Left lung (tissue), 14 donors: ENCODE measurements at places on chromosomes 12 and 14. TPM values are rescaled to one million over a fixed set of nuclear protein-coding genes. Genes with fewer than 3 reads are reported as not detected.
A peak's percentile ranks its signal among the peaks of the same experiment; 100 is the strongest.

The TPPP2 gene
- not detected for total RNA-seq

The JPH4 gene
- 1.3 TPM for total RNA-seq

The OS9 gene
- 282 TPM for total RNA-seq

The RNASE1 gene
- total RNA-seq = 1,326 TPM

The LALBA gene
- not detected for total RNA-seq

The SMOC1 gene
- total RNA-seq = 1.1 TPM

The GPRC5A gene
- 478 TPM for total RNA-seq

DNA sequence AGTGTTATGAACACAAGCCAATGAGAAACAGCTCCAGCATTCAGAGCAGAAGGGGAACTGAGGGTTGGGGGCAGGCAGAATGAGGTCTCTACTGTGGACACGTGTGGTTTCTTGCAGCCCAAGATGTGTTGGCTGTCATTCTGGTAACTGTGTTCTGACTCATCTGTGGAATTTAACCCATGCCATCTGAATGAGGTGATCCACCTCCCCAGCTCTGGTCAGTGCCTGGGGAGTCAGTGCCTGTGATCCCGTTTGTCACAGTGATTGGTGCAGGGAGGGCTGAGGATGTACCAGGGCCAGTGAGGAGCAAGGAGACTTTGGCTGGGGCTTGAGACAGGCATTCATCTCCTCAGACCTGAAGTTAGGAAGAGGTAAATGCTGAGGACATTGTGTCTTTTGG, 216.8 kb downstream of the MSRB3 start:
- H3K36me3 ChIP-seq = no peaks in the 10 kb centered on the region
- H3K4me1 ChIP-seq = no peaks in the 10 kb centered on the region
- no peaks in the 10 kb centered on the region for H3K27me3 ChIP-seq
- H3K4me3 ChIP-seq = no peak overlapping the region
- no peak overlapping the region for H3K27ac ChIP-seq

DNA sequence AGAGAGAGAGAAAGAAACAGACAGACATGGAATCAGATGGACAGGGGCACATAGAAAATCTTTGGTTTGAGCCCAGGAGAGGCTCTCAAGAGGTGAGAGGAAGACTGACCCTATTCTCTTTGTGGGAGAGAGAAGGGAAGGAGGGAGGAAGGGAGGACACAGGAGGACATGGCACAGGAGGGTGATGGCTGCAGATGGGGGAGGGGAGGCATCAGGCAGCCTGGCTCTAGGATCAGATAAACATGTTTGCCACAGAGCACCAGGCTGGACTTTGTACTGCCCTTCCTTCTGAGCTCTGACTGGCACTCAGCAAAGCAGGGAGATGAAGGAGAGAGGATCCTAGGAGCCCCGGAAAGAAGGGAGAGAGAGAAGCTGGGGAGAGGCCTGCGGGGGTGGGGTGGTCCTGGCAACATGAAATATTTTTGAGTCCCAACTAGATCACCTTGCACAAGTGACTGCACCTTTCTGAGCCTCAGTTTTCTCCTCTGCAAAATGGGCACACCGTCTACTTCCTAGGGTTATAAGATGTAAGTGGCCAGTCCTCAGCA, 6.1 kb downstream of the HNF1A start:
- no peaks in the 10 kb centered on the region for H3K4me1 ChIP-seq
- DNase-seq = no peak
- no peaks in the 10 kb centered on the region for H3K27me3 ChIP-seq
- H3K4me3 ChIP-seq = no peak overlapping the region

- no peak overlapping the region for H3K27ac ChIP-seq
- H3K36me3 ChIP-seq = no peaks in the 10 kb centered on the region
- no peak overlapping the region for H3K4me3 ChIP-seq
Measured at GRCh38 chr14:58484176-58484575, 56.7 kb downstream of the KIAA0586 start.

DNA sequence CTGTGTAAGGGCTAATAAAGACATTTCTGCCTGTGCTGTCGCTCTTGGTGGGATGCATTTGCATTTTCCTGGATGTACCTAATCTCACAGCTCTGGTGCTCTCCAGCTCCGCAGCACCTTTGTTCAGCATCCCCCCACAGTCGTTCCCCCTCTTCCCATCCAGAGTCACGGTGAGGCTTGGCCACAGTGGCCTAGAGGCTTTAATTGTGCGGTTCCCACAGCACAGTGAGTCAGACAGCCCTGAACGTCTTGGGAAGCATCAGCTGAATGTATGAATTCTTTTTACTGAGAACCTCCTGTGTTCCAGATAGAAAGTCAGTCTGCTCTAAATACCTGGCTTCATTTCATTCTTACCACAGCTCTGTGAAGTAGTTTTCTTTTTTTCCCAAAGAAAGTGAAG, 28.7 kb downstream of the MLXIP start:
- peak overlapping the region; percentile 21 for H3K27ac ChIP-seq
- H3K36me3 ChIP-seq = no peaks in the 10 kb centered on the region
- peaks cover 75% of the 10 kb centered on the region for H3K4me1 ChIP-seq
- H3K27me3 ChIP-seq = no peaks in the 10 kb centered on the region
- DNase-seq = no peak

GRCh38 chr12:10102322-10102721, 3.5 kb upstream of the CLEC1A start:
- no peak for DNase-seq
- H3K36me3 ChIP-seq = no peaks in the 10 kb centered on the region
- no peak overlapping the region for H3K4me3 ChIP-seq
- H3K27ac ChIP-seq = no peak overlapping the region
- peaks cover 6% of the 10 kb centered on the region for H3K4me1 ChIP-seq

- H3K4me1 ChIP-seq = peaks cover 26% of the 10 kb centered on the region
- H3K4me3 ChIP-seq = no peak overlapping the region
- no peak for DNase-seq
- peaks cover 51% of the 10 kb centered on the region for H3K27me3 ChIP-seq
- H3K27ac ChIP-seq = no peak overlapping the region
- no peaks in the 10 kb centered on the region for H3K36me3 ChIP-seq
Measured at GRCh38 chr14:58639842-58640484, 2.2 kb downstream of the DACT1 start.

DNA sequence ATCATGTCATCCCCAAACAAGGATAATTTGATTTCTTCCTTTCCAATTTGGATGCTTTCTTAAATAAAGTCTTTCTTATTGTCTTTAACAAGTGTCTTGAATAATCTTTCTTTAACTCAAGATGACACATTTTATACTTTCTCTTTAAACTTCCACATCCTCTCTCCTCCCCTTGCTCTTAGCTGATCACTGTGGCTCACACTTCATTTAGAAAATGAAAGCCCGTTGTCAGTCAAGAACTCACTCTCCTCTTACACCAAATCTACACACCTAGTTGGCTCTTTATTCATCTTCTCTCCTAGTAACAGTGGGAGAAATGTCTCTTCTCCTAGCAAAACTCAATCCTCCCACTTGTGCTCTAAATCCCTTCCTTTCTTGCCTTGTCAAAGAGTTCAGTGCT, 10.4 kb upstream of the RMST start:
- H3K27ac ChIP-seq = no peak overlapping the region
- no peaks in the 10 kb centered on the region for H3K36me3 ChIP-seq
- H3K4me1 ChIP-seq = no peaks in the 10 kb centered on the region
- no peak for DNase-seq
- H3K27me3 ChIP-seq = no peaks in the 10 kb centered on the region
- H3K4me3 ChIP-seq = no peak overlapping the region

DNA sequence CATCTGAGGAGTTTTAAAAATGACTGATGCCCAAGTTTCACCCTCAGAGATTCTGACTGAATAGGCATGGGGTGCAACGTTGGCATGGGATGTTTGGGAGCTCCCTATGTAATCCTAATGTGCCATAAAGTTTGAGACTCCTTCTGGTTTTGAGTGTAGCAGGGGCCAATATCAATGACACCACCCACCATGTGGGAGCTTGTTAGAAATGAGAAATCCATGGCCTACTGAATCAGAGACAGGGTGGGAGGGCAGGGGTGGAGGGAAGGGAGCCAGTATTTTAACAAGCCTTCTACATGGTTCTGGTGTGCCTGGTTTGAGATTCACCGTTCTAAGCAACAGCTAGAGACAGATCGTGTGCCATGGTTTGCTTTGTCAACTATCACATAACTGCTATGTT, 46.1 kb downstream of the VCPKMT start:
- no peaks in the 10 kb centered on the region for H3K36me3 ChIP-seq
- DNase-seq = no peak
- H3K27me3 ChIP-seq = no peaks in the 10 kb centered on the region

- H3K4me3 ChIP-seq = no peak overlapping the region
- peaks cover 14% of the 10 kb centered on the region for H3K4me1 ChIP-seq
- no peak overlapping the region for H3K27ac ChIP-seq
- H3K36me3 ChIP-seq = peaks cover 24% of the 10 kb centered on the region
- H3K27me3 ChIP-seq = no peaks in the 10 kb centered on the region
- no peak for DNase-seq
Measured at GRCh38 chr12:119694111-119694510, 26.2 kb downstream of the PRKAB1 start.

DNA sequence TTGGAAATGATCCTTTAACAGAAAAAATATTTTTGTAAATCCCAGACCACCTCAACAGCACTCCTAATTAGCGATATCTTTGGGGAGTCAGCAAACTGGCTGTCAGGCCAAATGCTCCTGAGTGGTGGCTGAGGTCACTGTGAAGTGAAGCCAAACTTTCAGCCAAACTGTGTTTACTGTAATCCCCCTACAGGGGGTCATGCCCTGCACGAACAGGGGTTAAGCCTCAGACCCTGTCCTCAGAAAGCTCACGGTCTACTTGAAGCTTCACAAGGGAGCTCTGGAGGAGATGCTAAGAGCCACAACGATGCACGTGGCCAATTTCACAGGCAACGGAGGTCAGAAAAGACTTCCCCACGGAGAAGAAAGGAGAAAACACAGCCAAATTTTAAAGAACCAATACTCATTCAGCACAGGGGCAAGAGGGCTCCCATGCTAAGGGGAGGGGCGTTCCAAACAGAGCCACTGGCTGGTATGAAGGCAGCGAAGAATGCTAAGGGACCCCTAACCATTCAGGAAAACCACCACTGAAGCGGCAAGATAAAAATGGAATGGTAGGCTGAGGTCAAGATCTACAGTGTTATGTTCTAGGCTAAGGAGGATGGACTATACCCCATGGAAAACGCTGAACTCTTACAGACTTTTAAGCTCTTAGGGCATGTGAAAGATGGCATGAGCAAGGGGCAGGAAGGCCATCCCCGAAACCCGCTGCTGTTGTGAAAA, 105.4 kb downstream of the ITPR2 start:
- H3K27me3 ChIP-seq = no peaks in the 10 kb centered on the region
- H3K4me1 ChIP-seq = peaks cover 22% of the 10 kb centered on the region
- H3K4me3 ChIP-seq = no peak overlapping the region
- no peak for DNase-seq
- no peaks in the 10 kb centered on the region for H3K36me3 ChIP-seq

DNA sequence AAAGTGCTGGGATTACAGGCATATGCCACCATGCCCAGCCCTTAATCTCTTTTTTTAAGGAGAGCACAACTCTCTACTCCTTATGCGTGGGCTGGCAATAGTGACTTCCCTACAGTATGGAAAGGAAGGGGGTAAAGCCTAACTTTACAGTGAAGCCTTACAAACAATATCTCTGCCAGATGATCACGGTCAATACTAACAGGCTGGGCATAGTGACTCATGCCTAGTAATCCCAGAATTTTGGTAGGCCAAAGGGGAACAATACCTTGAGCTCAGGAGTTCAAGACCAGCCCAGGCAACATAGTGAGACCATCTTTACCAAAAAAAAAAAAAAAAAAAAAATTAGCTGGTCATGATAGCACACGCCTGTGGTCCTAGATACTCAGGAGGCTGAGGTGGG, 5.6 kb downstream of the PYM1 start:
- no peak overlapping the region for H3K4me3 ChIP-seq
- H3K27ac ChIP-seq = no peak overlapping the region
- H3K27me3 ChIP-seq = no peaks in the 10 kb centered on the region
- no peak for DNase-seq

GRCh38 chr12:115569345-115570068, 708.0 kb downstream of the MED13L start:
- H3K4me3 ChIP-seq = no peak overlapping the region
- no peaks in the 10 kb centered on the region for H3K27me3 ChIP-seq
- no peaks in the 10 kb centered on the region for H3K4me1 ChIP-seq

- no peaks in the 10 kb centered on the region for H3K27me3 ChIP-seq
- H3K36me3 ChIP-seq = no peaks in the 10 kb centered on the region
- no peaks in the 10 kb centered on the region for H3K4me1 ChIP-seq
- H3K27ac ChIP-seq = no peak overlapping the region
- H3K4me3 ChIP-seq = no peak overlapping the region
- no peak for DNase-seq
Measured at GRCh38 chr12:8556531-8557097, 15.9 kb upstream of the CLEC4E start.

DNA sequence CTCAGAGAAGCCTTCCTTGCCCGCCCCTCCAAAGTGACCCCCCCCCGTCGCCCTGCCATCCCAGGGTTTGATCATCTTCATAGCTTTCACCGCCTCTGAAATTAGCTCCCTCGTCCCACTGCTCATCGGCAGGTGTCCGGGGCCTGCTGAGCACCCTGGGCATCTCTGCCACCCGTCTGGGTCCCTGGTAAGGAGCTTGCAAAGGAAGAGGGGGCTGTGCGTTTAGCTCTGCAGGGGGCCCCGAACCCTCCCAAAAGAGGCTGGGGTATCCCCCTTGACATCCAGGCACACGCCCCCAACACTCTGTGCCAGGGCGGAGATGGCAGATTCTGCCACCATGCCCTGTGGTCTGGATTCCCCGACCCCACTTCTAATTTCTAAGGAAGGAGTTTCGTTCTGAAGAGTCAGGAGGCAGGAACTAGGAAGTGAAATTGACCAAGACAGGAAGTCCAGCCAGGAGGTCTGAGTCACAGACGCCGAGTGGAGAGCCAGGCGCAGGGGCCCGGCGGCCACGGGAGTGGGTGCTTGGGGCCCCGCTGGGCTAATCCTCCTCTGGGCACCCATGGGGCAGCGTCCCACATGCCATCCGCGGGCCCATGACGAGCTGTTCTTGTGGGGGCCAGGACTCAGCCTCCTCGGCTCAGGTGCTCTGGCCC, 95.7 kb downstream of the RFLNA start:
- H3K4me3 ChIP-seq = no peak overlapping the region
- H3K4me1 ChIP-seq = peaks cover 53% of the 10 kb centered on the region
- no peaks in the 10 kb centered on the region for H3K27me3 ChIP-seq
- no peak for DNase-seq

GRCh38 chr12:55707841-55708694, at the start of gene ITGA7:
Gene ITGA7 (minus strand): TSS chr12:55707904. CDS start chr12:55707682, 222 bp downstream.
- peak; percentile 52 for DNase-seq
- peaks cover 22% of the 10 kb centered on the region for H3K4me1 ChIP-seq
- no peaks in the 10 kb centered on the region for H3K36me3 ChIP-seq
- no peak within 1 kb of the TSS for H3K27ac ChIP-seq
- H3K4me3 ChIP-seq = peak within 1 kb of the TSS; percentile 58

- no peaks in the 10 kb centered on the region for H3K4me1 ChIP-seq
- no peak overlapping the region for H3K27ac ChIP-seq
- H3K27me3 ChIP-seq = no peaks in the 10 kb centered on the region
- DNase-seq = no peak
- no peak overlapping the region for H3K4me3 ChIP-seq
- no peaks in the 10 kb centered on the region for H3K36me3 ChIP-seq
Measured at GRCh38 chr12:127052511-127053232, 1214.3 kb upstream of the TMEM132C start.
